ENCODE measurements at places on chromosomes 1 and 21. TPM values are rescaled to one million over a fixed set of nuclear protein-coding genes. Genes with fewer than 3 reads are reported as not detected.
A peak's percentile ranks its signal among the peaks of the same experiment; 100 is the strongest.

DNA sequence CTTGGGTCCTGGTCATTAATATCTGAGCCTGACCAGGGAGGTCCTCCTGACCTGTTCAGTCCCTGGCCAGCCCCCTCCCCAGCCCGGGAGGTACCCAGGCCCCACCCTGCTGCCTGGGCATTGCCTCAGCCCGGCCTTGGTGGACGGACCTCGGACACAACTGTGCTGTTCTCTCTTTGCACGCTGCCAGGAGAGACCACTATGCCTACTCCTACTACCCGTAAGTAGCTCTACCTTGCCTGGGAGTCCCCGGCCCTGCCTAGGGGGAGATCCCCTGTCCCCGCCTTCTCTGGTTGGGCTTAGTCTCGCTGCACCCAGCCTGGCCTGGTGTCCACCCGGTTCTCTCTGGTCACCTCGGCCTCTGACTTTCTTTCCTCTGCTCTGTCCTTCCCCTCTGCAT, 53.2 kb downstream of the PTPRU start:
- no peak overlapping the region for H3K27ac ChIP-seq
- H3K27me3 ChIP-seq: no peaks in the 10 kb centered on the region
- no peaks in the 10 kb centered on the region for H3K36me3 ChIP-seq
- H3K4me1 ChIP-seq: no peaks in the 10 kb centered on the region
- DNase-seq: no peak

- no peaks in the 10 kb centered on the region for H3K36me3 ChIP-seq
- no peak for DNase-seq
- H3K27me3 ChIP-seq: no peaks in the 10 kb centered on the region
Measured at GRCh38 chr1:246066573-246066972, 440.5 kb downstream of the SMYD3 start.

DNA sequence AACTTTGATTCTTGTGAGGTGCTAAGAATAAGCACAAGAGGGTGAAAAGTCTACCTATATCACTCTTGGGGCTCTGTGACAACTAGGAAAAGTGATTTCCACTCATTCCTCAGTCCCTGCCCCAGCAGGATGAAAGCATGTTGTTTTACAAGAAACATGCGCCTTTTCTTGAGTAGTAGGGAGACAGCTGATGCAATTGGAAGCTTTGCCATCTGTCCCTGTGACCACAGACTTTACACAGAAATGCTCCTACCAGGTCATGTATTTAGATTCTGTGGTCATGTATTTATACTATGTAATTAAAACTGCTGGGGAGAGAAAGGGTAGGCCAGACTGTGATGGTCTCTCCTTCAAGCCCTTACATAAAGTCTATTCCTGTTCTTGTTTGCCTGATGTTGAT, 445.5 kb downstream of the PTPRC start:
- H3K4me1 ChIP-seq: no peaks in the 10 kb centered on the region
- no peaks in the 10 kb centered on the region for H3K27me3 ChIP-seq
- no peak overlapping the region for H3K27ac ChIP-seq
- no peak for DNase-seq

- H3K27ac ChIP-seq: no peak overlapping the region
- no peaks in the 10 kb centered on the region for H3K27me3 ChIP-seq
- no peak overlapping the region for H3K4me3 ChIP-seq
- no peaks in the 10 kb centered on the region for H3K36me3 ChIP-seq
- no peaks in the 10 kb centered on the region for H3K4me1 ChIP-seq
- no peak for DNase-seq
Measured at GRCh38 chr1:97202481-97203380, 481.1 kb downstream of the PTBP2 start.

DNA sequence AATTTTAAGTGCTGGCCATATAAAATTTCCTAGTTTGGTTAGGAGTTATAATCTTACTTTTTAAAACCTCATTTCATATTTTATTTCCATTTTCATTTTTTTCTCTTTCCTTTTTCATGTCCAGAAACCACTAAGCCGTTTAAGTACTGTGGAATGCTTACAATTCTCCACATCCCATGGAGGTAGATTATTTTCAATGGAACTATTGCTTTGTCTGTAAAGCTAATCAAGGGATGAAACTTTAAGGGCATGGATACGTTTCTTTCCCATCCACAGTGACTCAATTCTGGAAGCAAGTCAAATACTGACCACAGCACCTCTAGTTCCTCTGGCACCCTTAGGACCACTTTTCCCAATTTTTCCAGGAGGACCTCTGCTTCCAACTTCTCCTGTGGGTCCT, 139.1 kb upstream of the ZNHIT6 start:
- no peaks in the 10 kb centered on the region for H3K4me1 ChIP-seq
- H3K4me3 ChIP-seq: no peak overlapping the region
- no peak overlapping the region for H3K27ac ChIP-seq
- no peak for DNase-seq

DNA sequence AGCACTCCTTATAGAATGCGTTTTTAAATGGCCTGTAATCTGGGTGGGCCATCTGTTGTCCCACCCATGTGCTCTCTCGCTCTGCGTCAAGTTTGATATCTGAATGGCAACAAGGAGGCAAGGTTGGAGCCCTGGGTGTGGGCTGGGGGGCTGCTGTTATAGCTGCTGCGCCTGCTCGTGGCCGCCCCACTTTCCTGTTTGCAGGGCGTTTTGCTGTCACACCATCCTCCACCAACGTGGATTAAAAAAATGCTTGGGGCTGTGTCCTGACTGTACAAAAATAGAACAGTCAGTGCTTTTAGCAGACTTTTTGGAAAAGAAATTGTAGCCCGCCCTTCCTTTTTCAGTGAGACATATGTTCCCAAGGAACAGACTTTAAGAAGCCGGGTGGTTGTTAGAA, 25.4 kb downstream of the UMODL1 start:
- H3K36me3 ChIP-seq: no peaks in the 10 kb centered on the region
- DNase-seq: no peak
- no peak overlapping the region for H3K27ac ChIP-seq
- no peaks in the 10 kb centered on the region for H3K4me1 ChIP-seq
- H3K4me3 ChIP-seq: no peak overlapping the region
- peaks cover 29% of the 10 kb centered on the region for H3K27me3 ChIP-seq

DNA sequence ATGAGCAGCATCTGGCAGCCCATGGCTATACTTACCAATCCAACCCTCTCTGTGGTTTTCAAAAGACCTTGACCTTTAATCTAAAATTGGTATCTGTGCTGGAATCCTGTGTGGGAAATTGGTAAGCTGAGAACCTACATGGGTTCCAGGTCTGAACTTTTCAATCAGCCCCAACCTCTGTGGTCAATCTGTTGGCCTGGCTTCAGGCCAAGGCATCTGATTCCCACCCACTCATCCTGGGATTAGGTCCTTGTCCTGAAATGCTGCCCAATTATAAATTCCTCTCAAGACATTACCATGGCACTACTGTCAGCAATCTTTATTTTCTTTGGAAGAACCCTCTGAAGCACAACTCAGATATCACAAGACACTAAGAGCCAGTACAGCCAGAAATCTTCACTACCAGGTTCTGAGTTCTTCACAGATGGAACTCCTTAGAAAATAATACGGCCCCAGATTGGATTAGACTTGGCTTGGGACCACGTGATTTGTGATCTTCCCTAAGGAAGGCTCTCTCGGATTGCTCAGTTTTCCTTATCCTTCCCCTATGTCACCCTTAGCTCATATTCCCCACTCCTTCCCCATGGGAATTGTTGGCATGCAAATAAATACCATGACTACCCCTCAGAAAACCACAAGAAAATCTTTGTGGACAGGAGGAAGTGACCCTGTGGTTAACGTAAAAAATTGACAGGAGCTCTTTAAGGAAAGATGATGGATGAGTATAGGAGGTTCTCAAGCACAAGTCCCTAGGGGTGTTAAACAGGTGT, 207.9 kb upstream of the ST6GALNAC5 start:
- no peak overlapping the region for H3K4me3 ChIP-seq
- no peak overlapping the region for H3K27ac ChIP-seq
- no peaks in the 10 kb centered on the region for H3K27me3 ChIP-seq
- H3K4me1 ChIP-seq: no peaks in the 10 kb centered on the region
- H3K36me3 ChIP-seq: no peaks in the 10 kb centered on the region
- no peak for DNase-seq

DNA sequence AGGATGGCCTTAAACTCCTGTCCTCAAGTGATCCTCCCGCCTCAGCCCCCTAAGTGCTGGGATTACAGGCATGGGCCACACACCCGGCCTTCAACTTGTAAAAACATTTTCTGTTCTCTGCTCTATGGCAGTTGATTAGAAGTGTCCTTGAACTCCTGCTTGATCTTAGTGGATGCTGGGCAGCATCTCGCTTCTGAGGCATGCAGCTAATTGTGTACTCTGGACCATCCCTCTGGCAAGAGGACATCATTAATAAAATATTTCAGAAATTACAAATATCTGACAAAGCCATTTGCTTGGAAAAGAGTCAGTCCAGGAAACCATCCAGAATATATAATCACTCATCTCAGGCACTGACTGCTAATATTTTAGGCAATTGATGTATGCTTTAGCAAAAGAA, 8.1 kb downstream of the NGF start:
- no peak for DNase-seq
- no peaks in the 10 kb centered on the region for H3K4me1 ChIP-seq
- H3K36me3 ChIP-seq: no peaks in the 10 kb centered on the region

DNA sequence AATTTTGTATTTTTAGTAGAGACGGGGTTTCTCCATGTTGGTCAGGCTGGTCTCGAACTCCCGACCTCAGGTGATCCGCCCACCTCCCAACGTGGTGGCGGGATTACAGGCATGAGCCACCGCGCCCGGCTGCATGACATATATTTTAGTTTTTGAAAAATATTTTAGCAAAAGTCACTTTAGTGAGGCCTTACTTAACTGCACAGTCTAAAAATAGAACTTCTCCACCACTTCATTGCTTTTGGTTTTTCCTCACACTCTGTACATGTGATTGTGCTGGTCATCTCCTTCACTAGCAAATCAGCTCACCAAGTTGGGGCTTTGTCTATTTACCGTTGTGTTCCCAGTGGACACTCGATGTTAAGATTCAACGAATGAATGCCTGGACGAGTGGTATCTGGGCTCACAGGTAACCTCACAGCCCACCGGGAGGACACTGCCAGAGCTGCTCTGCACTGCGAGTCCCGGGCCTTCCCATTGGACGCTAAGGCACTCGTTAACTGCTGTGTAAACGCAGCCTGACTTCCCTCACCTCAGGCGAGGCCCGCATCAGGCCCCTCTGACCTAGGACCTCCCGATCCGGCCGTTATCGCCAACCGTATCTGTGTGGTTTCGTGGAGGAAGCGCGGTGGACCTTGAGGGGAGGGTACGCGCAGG, 14.0 kb upstream of the ZNF692 start:
- H3K36me3 ChIP-seq: no peaks in the 10 kb centered on the region
- no peaks in the 10 kb centered on the region for H3K4me1 ChIP-seq
- peak overlapping the region; percentile 95 for H3K27ac ChIP-seq
- H3K4me3 ChIP-seq: peak overlapping the region; percentile 78

DNA sequence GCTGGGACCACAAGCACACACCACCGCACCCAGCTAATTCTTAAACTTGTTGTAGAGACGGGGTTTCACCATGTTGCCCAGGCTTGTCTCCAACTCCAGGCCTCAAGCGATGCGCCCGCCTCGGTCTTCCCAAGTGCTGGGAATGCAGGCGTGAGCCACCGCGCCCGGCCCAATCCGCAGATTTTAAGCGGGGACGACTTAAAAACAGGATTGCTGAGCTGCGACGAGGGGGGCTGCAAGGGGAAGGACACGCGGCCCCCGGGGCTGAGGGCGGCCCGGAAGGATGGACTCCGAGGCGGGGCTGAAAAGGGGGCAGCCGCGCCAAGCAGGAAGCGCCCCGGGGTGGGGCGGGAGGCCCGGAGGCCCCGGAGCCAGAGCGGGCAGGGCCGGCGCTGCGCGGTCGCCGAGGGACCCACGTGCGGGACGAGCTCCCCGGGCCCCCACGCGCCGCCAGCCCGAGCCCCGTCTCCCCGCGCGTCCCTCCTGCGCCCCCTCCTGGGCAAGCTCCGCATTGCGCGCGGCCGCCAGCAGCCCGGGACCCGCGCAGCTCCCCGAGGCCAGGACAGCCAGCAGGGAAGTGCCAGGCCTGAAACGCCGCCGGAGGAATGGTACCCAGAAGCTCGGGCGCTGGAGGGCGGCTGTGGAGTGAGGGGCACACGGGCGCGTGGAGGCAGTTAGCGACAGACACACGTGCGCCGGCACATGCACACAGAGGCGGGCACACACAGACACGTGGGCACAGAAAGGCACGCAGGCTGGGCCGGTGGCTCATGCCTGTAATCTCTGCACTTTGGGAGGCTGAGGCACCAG, 5.5 kb upstream of the PRKCZ start:
- no peak overlapping the region for H3K27ac ChIP-seq
- no peaks in the 10 kb centered on the region for H3K4me1 ChIP-seq
- peaks cover 53% of the 10 kb centered on the region for H3K27me3 ChIP-seq
- H3K4me3 ChIP-seq: peak overlapping the region; percentile 45
- peak; percentile 79 for DNase-seq
- H3K36me3 ChIP-seq: no peaks in the 10 kb centered on the region

DNA sequence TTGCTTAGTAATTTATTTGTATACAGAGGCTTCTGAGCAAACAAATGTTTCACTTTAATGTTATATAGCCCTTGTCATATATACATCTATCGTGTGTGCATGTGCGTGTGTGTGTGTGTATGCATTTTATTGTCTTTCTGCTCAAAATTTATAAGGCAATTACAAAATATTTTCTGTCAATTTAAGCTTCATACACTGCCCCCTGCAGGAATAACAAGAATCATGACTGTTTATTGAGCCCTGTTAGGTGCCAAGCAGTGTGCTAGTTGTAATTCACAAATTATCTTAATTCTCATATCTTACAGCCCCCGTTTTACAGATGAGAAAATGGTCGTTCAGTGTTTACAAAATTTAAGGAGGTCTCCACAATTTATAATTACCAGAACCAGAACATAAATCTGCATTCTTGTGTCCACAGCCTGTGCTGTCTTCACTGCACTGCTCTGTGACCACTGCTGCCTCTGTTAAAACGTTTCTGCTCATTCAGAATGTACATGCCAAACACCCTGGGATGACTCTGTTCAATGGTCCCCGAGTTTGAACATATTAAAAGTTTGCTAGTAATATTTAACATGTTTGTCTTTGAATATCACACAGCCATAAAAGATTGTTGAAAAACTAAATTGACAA, 181.3 kb downstream of the ATP6V1G3 start:
- DNase-seq: no peak
- H3K27ac ChIP-seq: no peak overlapping the region
- H3K4me3 ChIP-seq: no peak overlapping the region
- no peaks in the 10 kb centered on the region for H3K36me3 ChIP-seq
- no peaks in the 10 kb centered on the region for H3K4me1 ChIP-seq
- no peaks in the 10 kb centered on the region for H3K27me3 ChIP-seq

DNA sequence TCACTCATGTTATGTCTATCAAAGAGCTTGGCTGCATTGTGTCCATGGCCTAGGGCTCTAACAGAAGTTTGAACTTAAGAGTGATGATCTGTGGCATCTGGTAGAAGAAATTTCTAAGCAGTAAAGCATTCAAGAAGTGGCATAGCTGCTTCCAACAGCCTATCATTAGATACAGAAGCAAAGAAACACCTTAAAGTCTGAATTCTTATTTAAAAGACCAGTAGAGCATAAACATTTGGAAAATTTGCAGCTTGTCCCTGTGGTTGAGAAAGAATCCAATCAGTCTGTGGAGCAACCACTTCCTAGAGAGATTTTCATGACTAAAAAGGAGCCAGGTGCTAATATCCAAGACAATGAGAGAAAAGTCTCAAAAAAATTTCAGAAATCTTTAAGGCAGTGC, 165.5 kb downstream of the SNX7 start:
- no peak overlapping the region for H3K4me3 ChIP-seq
- no peaks in the 10 kb centered on the region for H3K27me3 ChIP-seq
- H3K4me1 ChIP-seq: no peaks in the 10 kb centered on the region
- no peak for DNase-seq
- H3K27ac ChIP-seq: no peak overlapping the region
- no peaks in the 10 kb centered on the region for H3K36me3 ChIP-seq

GRCh38 chr1:50126927-50127715, 18.4 kb downstream of the ELAVL4 start:
- H3K4me3 ChIP-seq: no peak overlapping the region
- H3K4me1 ChIP-seq: no peaks in the 10 kb centered on the region
- no peak overlapping the region for H3K27ac ChIP-seq

FCGR3A gene
- total RNA-seq: 8.2 TPM

DSTYK gene
- total RNA-seq: 10.0 TPM

CYP4Z1 gene
- total RNA-seq: 0.22 TPM

ANKRD34A gene
- total RNA-seq: 1.9 TPM
